ENCODE measurements at places on chromosomes 2 and 18. TPM values are rescaled to one million over a fixed set of nuclear protein-coding genes. Genes with fewer than 3 reads are reported as not detected.

GRCh38 chr2:49225126-49225525 lies 70.8 kb upstream of the FSHR start:
- no peak for DNase-seq

- DNase-seq: no peak
Observed at GRCh38 chr2:33552758-33553461, 46.2 kb downstream of the FAM98A start.

GRCh38 chr2:172578054-172578453 lies 22.2 kb downstream of the PDK1 start:
- no peak for DNase-seq

DNA sequence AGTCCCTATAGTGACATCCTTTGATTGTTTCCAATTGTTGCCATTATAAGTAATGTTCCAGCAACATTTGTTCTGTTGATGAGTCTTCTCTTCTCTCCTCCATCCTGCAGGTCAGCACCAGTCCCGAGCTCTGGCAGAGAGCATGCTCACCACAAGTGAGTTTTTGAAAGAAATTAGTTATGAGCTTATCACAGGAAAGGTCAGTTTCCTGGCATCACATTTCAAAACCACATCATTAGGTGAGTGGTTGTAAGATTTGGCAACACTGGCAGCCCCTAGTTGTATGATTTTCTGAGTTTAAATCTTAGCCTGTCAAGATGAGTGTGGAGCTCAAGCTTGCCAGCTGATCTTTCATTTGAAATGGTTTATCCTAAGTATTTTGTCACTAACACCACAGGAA lies 149.6 kb downstream of the ESCO1 start:
- DNase-seq: no peak

DNA sequence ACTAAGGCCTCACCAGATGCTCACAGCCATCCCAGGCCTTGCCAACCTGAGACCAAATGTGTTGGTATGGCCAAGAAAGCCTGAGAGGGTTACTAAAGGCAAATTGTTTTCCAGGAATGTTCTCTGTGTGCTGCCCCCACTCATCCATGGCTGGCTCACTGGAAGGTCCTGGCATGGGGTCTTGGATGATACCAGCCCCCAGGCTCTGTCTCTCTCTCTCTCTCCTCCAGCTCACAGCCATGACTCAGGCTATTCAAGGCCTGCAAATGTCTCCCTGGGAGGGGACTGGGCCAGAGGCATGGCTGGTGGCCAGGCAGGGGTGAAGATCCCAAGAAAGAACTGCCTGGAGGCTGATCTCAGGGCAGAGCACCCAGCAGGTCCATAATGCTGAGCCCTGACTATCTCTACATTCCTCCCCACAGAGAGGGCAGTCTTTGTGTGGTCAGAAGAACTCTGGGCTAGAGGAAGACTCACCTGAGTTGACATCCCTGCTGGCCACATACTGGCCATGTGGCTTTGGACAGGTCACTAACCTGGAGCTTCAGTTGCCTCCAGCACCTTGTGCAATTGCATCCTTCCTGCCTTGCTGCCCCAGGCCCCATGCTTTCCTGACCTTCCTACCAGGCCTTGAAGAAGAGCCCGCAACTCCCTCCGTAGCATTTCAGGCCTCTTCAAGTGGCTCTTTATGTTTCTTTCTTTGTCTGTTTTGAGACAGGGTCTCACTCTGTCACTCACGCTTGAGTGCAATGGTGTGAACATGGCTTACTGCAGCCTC lies 150.4 kb downstream of the ZFP36L2 start:
- no peak for DNase-seq

DNA sequence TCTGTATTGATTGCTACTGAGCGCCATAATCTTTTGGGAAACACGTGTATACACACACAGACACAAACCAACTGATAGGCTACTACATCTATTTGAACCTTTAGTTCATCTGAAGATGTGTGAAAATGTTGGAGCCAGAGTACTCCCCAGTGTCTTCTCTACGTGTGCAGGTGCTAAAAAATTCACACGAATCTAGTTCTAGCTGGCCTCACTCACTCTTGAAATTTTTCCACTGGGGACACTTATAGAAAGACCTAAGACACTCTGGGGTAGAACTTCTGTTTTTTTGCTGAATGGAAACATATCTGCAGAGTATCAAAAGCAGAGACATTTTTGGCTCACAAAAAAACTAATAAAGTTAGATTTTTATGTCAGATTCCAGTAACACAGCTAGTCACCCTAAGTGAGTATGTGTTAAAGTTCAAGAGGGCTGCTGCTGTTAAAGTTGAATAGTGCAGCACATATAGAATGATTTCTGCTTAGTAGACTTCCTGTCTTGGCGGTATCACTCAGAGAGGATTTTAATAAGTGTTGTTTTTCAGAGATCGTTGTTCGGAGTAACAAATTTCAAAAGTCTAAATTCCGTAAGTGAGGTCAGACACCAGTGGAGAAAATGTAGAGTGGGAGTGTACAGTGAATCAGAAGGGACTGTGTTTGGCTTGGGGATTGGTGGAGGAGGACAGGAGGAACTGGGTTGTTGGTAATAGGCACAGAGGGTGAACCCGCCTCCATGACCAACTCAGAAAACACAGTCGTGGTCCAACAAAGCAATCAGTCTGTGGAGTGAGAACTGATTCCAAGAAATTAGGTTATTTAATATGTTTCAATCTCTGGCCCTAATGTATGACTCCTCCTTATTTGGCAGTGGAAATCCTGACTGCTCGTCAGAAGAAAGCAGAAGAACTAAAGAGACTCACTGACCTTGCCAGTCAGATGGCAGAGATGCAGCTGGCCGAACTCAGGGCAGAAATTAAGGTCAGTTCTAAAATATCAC lies 43.1 kb downstream of the KCTD18 start:
- DNase-seq: peak; percentile 58

- DNase-seq: no peak
Observed at GRCh38 chr2:197028230-197028629, 101.7 kb upstream of the PGAP1 start.

- DNase-seq: no peak
Observed at GRCh38 chr2:150555611-150556356, 68.3 kb upstream of the RND3 start.

- no peak for DNase-seq
Observed at GRCh38 chr2:9105601-9106337, 100.8 kb upstream of the ASAP2 start.

GRCh38 chr2:29273685-29274611 lies 158.7 kb downstream of the CLIP4 start:
- no peak for DNase-seq

DNA sequence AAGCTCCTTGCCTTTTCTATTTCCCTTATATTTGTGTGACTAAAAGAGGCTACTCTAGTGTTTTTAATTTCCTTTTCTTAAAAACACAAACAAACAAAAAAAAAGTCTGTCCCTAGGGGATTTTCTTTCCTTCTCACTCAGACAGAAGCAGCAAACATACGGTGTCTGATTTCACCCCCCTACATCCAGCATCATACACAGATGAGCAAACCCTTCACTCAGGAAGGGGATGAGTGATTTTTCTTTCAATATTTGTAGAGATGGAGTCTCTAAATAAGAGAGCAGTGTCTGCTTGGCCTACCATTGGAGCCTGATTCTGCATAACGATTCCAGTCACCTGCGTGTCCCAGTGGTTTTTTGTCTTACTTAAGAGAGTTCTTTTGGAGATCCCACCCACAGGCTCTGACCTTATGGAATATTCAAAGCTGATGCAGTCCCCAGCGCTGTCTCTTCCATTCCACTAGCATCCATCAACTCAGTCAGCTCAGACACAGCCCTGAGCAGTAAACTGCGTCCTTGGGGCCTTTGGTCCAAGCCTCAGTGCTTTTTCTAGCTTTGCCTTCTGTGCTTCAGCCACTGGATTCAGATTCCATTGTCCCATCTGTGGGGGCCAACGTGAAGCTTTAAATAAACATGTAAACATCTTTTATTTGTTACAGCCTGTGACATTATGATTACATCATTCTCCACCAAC lies 52.6 kb upstream of the TPO start:
- no peak for DNase-seq

DNA sequence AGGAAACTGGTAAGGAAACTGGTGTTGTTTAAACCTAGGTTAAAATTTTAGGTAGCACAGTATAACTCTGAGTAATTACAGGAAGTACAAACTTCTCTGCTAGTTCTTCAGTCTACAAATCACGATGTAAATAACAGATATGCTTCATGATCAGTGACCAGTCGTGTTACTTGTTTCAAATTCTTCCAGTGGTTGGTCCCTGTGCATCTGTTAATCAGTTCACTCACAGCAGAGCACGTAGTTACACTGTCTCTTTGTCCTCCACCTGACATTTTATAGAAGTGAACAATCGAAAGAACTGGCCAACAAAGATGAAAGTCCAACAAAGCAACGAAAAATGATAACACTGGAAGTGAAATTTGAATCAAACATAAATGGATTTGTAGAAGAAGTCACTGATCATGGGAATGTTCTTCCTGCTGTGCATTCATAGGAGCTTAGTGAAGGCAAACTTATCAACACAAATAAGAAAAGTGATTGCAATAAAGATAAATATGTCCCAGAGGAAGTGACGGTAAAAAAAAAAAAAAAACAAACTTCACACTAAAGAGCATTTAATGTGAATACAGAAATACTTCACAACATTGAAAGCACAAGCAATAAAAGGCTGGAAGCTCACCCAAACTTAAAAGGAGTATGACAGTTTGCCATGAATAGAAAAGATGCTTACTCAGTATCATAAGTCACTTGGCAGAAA lies 7.0 kb downstream of the EIF2AK2 start:
- no peak for DNase-seq

DNA sequence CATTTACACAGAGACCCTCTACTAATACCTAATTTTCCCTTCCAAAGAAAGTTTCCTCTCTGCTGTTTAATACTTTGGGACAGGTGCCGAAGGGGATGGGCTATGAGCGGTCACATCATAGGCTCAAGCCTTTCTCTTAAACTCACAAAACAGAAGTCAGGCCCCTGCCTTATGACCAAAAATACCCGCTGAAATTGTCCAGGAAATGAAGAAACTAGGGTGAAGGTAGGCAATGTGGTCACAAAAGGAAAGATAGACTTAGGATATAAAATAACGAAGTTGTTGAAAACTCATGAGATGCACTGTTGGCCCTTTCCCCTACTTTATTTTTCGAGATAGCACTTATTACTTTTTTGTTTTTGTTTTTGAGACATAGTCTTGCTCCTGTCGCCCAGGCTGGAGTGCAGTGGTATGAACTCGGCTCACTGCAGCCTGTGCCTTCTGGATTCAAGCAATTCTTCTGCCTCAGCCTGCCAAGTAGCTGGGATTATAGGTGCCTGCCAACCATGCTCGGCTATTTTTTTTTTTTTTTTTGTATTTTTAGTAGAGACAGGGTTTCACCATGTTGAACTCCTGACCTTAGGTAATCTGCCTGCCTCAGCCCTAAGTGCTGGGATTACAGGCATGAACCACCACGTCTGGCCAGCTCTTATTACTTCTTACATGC lies 16.3 kb downstream of the SLC8A1 start:
- no peak for DNase-seq

- no peak for DNase-seq
Observed at GRCh38 chr2:88690591-88691338, 708 bp upstream of the RPIA start.

GRCh38 chr2:200655918-200656580 lies 70.2 kb downstream of the AOX1 start:
- no peak for DNase-seq

- no peak for DNase-seq
Observed at GRCh38 chr2:53435610-53436009, 332.0 kb upstream of the CHAC2 start.

- DNase-seq: no peak
Observed at GRCh38 chr2:110770404-110770958, 38.1 kb downstream of the ACOXL start.

DNA sequence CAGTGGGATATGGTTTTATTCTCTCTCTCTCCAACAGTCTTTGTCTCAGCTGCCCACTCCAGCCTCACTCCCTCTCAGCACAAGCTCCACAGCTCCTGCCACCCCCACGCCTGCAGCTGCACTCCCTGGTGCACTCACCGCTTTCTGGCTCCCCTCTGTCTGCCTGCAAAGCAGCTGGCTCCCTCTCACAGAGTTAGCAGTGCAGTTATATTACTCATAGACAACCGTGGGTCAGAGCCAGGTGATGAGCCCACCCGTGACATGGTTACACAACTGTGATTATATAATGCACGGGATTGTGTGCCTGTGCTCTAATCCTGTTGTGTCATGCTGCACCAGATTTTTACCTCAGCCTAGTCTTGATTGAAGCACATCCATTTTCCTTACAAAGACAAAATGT lies 276.9 kb upstream of the CHAC2 start:
- DNase-seq: no peak

- no peak for DNase-seq
Observed at GRCh38 chr18:56319953-56320352, 318.4 kb downstream of the TXNL1 start.

DNA sequence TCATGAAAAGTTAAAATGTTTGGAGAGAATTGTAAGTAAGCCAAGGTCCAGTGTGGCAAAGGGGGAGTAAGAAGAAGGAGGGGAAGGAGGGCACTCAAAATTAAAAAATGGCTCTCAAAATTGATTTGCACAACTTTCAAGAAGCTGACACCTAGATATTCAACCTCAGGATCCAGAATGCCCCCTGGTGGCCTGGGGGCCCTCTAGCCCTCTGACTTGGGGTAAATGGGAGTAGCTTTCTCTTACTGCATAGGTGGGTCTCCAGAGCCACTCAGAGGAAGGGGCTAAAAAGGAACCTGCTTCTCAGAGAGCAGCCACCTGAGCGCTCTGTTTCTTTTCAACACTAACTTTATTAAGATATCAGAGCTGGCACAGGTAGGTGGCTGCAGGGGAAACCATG lies 968.5 kb downstream of the BCL11A start:
- DNase-seq: no peak

DNA sequence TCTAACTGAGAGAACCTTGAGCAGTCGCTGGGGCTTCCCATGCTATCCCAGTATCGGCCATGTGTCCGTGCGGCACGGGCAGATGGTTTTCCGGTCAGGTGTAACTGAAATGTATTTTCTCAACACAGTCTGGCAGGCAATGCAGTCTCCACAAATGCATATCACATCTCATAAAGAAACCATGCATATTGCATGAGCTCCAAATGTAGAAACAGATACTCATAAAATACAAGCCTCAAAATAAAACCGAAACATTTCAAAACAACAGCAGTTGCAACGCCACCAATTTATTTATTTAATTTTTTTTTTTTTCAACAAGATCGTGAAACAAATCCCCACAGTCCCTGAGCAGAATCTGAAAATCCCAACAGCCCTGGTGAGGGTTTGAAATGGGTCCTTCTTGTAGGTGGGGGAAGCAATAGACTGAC lies 299.4 kb downstream of the LPIN1 start:
- DNase-seq: no peak

DNA sequence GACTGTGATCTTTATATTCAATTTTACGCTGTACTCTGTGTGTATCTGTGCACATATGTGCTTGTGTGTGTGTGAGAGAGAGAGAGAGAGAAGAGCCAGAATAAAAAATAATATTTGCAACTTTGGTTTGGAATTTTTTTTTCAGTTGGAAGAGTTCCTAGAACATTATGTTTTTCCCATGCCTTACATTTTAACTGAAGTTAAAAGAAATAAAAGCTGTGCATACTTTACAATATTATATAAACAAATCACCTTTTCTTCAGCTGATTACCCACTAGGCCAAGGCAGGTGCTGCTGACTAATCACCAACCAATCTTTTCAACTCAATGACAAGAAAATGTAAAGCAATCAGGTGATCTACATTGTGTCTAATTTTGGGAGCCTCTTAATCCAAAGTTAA lies 366.3 kb downstream of the NYAP2 start:
- no peak for DNase-seq

Gene BUB1
- 143 TPM for total RNA-seq

Gene TUBA4B
- total RNA-seq: not detected

Gene CCDC85A
- total RNA-seq: not detected

Gene IL37
- total RNA-seq: not detected

Gene CPO
- total RNA-seq: not detected

Gene GPR55
- total RNA-seq: 12.1 TPM

Gene ADD2
- total RNA-seq: 76.0 TPM

Gene C2orf78
- not detected for total RNA-seq

Gene DSC3
- not detected for total RNA-seq

Gene SLC30A3
- 0.88 TPM for total RNA-seq
